ENCODE measurements at places on chromosomes 5 and 9. TPM values are rescaled to one million over a fixed set of nuclear protein-coding genes. Genes with fewer than 3 reads are reported as not detected.

Gene SPINK4
- total RNA-seq: not detected

Gene TAF1L
- total RNA-seq: 0.02 TPM

Gene SPATA31A3
- not detected for total RNA-seq

DNA sequence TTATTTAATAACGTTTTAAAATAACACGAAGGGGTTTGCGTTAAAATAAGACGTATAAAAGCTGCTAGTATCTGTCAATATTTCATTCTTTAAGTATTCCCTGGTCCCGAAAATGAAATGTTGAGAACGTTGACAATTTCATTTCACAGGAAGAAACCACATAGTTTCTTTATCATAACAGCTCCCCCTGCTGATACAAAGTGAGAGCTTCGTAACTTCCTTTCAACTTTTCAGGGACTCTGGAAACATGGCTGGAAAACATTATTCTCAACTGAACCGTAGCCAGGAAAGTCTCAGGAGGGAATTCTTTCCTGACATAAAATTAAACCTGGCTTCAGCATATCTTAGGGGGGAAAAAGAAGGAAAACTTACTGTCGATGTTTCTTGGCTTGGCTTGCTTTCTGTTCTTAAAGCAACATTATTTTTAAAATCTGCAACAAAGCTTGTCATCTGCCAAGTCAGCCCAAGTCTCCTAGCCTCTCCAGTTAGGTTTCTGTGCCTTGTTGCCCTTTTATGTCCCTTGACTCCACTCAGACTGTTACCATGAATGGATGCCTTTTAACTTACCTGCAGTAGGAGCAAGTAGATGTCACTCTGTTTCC lies 122.9 kb upstream of the DAB2 start:
- H3K27ac ChIP-seq: no peak overlapping the region
- H3K4me1 ChIP-seq: peaks cover 4% of the 10 kb centered on the region
- H3K36me3 ChIP-seq: no peaks in the 10 kb centered on the region

DNA sequence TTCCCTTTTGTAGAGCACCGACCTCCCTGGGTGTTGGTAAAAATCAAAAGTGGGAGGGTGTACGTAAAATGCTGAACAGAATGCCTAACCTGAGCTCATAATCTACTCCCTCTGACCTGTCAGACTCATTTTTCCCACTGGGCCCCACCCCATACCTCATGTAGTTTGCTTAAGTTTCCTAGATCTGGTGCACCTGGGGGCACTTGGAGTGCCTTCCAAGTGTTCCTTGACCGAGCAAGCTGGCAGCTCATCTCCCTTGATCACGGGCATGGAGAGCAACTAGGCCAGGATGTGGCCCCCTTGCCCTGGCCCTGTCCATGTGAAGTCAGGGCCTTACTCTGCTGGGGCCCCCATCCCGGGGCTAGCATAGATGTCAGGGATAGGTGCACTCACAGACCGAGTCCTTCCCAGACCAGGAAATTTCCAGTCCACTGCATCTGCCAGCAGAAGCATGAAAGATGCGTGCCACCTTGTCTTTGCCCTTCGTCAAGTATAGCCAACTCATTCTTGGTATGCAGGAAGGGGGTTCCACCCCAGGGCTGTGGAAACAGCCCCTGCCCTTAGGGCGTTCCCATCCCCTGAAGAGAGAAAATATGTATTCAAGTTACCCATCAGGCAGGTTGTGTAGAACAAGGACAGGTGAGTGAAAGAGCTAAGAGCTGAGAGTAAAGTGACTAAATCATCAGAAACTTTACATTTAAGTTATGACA lies 41.9 kb downstream of the SLC22A5 start:
- H3K27me3 ChIP-seq: no peaks in the 10 kb centered on the region
- H3K27ac ChIP-seq: peak overlapping the region; percentile 81
- H3K36me3 ChIP-seq: no peaks in the 10 kb centered on the region

- H3K27ac ChIP-seq: no peak overlapping the region
- no peaks in the 10 kb centered on the region for H3K27me3 ChIP-seq
- DNase-seq: no peak
- no peaks in the 10 kb centered on the region for H3K36me3 ChIP-seq
- H3K4me1 ChIP-seq: no peaks in the 10 kb centered on the region
Measured at GRCh38 chr9:31854187-31854586, 530.3 kb upstream of the ACO1 start.

- no peak overlapping the region for H3K4me3 ChIP-seq
- H3K27ac ChIP-seq: no peak overlapping the region
- no peaks in the 10 kb centered on the region for H3K36me3 ChIP-seq
- peaks cover 4% of the 10 kb centered on the region for H3K4me1 ChIP-seq
- H3K27me3 ChIP-seq: no peaks in the 10 kb centered on the region
Measured at GRCh38 chr5:107474716-107475489, 195.8 kb downstream of the EFNA5 start.

DNA sequence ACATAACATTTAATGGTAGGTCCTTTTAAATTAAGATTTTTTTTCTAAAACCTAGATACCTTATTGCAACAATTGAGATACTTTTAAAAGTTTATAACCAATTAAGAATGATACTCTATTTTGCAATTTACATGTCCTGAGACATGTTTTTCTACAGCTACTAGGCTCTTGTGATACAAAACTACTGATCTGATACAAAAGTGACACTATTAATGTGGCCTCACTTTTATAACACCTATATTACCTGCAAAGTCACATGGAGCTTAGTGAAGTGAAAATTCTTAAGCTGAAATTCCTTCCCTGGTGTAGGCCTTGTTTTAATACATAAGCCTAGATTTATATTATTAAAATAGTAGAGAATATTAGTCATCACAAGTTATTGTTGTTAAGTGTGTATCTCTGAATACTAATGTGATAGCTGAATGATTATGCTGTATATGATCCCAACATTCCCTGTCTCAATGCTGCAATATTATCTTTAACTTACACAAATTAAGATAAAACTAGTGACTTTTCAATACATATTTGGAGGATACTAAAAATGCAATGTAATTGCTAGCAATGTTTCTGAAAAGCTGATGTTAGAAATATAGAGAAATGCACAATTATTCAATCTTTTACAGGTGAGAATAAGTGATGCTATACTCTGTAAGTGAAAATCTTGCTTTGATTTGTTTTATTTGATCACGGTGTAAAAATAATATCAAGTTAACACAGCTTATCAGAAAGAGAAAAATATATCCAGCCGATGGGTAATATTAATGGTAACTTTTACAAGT lies 2.6 kb downstream of the NFIB start:
- no peaks in the 10 kb centered on the region for H3K27me3 ChIP-seq
- H3K4me1 ChIP-seq: peaks cover 45% of the 10 kb centered on the region
- DNase-seq: no peak
- peak overlapping the region; percentile 88 for H3K4me3 ChIP-seq
- no peaks in the 10 kb centered on the region for H3K36me3 ChIP-seq
- H3K27ac ChIP-seq: peak overlapping the region; percentile 78

- no peaks in the 10 kb centered on the region for H3K27me3 ChIP-seq
- no peak overlapping the region for H3K27ac ChIP-seq
- no peak for DNase-seq
- H3K36me3 ChIP-seq: no peaks in the 10 kb centered on the region
- no peaks in the 10 kb centered on the region for H3K4me1 ChIP-seq
- no peak overlapping the region for H3K4me3 ChIP-seq
Measured at GRCh38 chr5:1747803-1748085, 51.9 kb downstream of the MRPL36 start.

Measured in astrocyte (in vitro differentiated cells and primary cell).